Fibroblast of skin of abdomen (primary cell): ENCODE measurements at places on chromosomes 1 and 21.

DNA sequence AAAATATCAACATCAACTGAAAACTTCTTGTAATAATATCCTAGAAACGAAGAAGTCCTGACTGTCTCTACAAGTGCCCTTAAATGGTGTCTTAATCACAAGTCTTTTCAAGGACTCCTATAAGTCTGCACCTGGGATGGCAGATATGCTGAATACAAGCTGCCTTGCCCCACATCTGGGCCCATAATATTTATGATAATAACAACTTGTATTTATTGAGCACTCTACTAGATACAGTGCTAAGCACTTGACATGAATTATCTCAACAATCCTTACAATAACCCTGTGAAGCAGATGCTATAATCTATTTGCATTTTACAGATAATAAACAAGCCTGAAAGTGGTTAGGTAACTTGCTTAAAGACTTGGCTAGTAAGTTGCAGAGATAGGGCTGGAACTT lies 78.0 kb upstream of the ZNF648 start:
- DNase-seq, result no peak

DNA sequence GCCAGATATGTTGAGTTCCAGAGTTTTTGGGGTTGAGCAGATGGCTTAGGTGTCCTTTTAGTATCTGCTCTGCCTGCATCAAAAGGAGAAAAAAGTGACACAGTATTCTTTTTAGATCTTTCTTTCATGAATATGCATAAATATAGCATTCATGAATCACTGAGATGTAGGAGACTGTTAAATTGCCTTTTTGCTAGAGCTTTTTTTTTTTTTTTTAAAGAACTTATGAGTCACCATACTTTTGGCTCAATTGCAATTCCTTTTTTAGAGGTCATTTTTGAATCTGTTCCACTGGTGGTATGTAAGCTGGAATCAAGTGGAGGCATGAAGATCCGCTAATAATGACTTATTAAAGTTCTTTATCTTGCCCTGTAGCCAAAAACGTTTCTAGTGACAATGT lies 480.9 kb upstream of the ZRANB2 start:
- peak; percentile 81 for DNase-seq

- no peak for DNase-seq
These were observed 12.6 kb upstream of the SCCPDH start for GRCh38 chr1:246711548-246712003.

GRCh38 chr1:71823708-71824305 lies 458.5 kb downstream of the NEGR1 start:
- no peak for DNase-seq

GRCh38 chr1:47229031-47229885 lies 2.8 kb downstream of the TAL1 start:
- no peak for DNase-seq

- no peak for DNase-seq
These were observed 66.1 kb upstream of the BARHL2 start for GRCh38 chr1:90783181-90783580.

- no peak for DNase-seq
These were observed 94.4 kb downstream of the GPR161 start for GRCh38 chr1:168042362-168042761.
